ENCODE measurements at places on chromosomes 1 and 21. TPM values are rescaled to one million over a fixed set of nuclear protein-coding genes. Genes with fewer than 3 reads are reported as not detected.

The INAVA gene
- total RNA-seq: not detected

- DNase-seq: no peak
Observed at GRCh38 chr1:213327017-213327667, 276.1 kb downstream of the RPS6KC1 start.

DNA sequence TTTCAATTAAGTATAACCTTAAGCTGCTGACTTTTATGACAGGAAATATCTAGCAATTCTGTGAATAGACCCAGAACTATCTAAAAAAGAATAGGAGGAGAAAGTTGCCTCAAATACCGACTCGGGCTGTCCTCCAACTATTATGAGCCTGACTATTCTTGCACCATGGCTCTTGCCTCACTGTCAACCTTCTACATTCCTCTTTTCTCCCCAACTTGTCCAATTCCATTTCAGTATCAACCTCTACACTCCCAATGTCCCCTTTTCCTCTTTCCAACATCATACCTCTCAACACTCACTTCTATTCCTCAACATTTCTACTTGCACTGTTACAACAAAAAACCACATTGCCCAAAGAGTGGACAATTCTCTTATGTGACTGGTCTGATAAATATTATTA is 2.3 kb downstream of the ZZZ3 start:
- no peak for DNase-seq

The CA6 gene
- 0.19 TPM for total RNA-seq

- no peak for DNase-seq
Observed at GRCh38 chr1:53600001-53600400, 139.0 kb downstream of the GLIS1 start.

GRCh38 chr1:44609768-44610526 is 64.3 kb downstream of the TMEM53 start:
- no peak for DNase-seq

- DNase-seq: no peak
Observed at GRCh38 chr21:39673736-39674135, 61.0 kb downstream of the B3GALT5 start.

The SPATA45 gene
- total RNA-seq: not detected

The C1orf198 gene
- 46.0 TPM for total RNA-seq

- DNase-seq: peak; percentile 85
Observed at GRCh38 chr1:25771221-25772114, 28.5 kb upstream of the SELENON start.

DNA sequence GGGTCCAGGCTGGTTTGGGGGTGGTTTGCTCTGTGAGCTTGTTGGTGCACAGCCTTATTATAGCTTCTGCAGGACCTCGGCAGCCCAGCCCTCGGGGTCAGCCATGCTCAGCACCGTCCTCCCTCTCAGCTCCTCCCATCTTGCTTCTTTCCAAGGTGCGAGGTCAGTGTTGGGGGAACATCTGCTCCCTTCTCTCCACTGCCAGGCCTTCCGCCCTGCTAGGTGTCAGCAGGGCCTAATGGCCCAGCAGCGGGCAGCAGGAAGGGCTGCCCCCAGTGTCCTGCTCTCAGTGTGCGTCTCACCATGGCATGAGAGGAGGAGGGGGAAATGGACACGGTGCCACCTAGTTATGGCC is 36.5 kb upstream of the LRRC3 start:
- peak; percentile 9 for DNase-seq

DNA sequence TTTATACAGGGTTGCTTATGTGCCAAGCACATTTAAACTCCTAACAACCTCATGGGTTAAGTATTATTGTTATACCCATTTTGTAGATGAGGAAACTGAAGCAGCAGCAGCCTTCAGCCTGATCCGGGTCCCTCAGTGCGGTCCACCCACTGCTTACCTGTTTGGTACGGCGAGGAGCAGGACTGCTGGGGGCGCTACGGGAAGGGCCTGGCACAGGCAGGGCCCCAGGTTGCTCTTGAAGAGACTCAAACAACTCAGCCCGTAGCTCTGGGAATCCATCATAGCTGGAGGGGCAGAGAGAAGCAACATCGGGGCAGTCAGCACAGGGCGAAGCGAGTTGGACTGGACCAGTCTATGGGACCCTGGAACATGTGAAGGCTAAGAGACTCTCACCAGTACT is 9.2 kb downstream of the DENND4B start:
- DNase-seq: no peak

DNA sequence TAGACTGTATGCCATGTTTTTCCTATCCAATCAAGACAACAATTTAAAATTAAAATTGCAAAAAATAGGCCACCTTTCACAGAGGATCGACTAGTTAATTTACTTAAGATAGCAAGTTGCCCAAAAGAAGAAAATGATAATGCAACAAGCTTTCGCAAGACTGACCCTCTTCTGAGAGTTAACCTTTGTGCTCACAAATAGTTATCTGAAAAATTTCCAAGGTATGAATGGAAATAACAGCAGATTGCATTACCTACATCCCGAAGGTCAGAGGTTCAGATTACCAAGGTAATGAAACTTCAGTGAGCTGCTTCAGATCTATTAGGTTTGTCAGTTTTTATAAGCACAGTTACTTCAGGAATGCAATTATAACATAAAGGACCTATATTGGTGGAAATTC is 298.0 kb downstream of the KCTD3 start:
- DNase-seq: no peak

GRCh38 chr21:44295646-44296045 is 4.2 kb upstream of the PFKL start:
- DNase-seq: peak; percentile 68

DNA sequence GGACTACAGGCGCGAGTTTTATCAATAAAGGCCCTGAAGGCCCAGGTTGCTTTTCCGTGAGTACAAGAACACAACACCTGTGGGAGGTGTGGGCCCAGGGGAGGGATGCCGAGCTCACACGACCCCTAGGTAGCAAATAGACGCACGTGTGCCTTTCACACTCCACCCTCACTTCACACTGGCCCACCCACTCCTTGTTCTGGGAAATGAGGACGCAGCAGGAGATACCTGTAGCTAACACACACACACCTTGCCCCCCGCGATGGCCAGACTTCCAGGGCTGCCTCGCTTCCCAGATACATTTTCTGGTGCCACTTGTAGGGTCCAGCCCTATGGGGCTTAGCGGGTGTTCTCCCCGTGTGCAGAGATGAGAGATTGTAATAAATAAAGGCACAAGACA is 4.3 kb upstream of the CCDC27 start:
- no peak for DNase-seq

DNA sequence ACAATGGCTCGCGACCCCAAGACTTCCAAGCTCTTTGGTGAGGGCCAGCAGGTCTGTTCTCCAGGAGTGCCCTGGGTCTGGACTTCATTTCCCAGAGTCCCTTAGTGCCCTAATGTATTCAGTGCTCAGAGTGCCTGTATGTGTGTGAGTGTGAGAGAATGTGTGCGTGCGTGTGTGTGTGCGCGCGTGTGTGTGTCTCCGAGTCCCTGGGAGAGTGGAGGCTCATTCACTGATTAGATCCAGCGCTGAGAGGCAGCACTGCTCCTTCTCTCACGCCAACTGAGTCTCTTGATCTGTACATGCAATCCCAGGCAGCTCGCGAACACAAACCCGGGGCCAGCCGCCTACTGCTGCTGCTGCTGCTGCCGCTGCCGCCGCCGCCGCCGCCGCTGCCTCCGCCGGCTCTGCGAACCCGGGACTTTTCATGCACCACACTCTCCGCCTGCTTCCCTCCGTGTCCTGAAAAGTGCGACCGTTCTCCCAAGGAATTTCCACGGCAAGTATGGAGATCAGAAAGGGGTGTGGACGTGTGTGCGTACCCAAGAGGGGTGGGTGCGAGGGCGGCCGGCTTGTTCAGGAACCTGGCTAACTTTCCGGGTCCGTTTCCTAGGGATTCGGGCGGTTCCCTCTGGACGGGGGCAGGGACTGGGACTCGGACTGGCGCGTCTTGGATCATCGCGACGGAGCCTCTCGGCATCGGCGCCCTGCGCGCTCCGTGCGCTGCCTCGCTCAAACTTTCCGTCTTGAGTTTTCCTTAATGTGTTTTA is at the start of gene RNF220:
Gene RNF220 (plus strand): TSS at position 225 of the 767 bp plus-strand sequence.
- peak; percentile 75 for DNase-seq

- no peak for DNase-seq
Observed at GRCh38 chr1:7224081-7224534, 438.9 kb downstream of the CAMTA1 start.

- peak; percentile 92 for DNase-seq
Observed at GRCh38 chr1:44808063-44808937, at the start of gene BTBD19. TSS of gene BTBD19 (plus strand) at chr1:44808523. CDS start at chr1:44808821, 298 bp downstream.

- no peak for DNase-seq
Observed at GRCh38 chr1:2019172-2019543, at the start of gene GABRD. TSS of gene GABRD (plus strand) at chr1:2019345. CDS start at chr1:2019424, 79 bp downstream.

GRCh38 chr1:25610822-25611630 is 5.6 kb upstream of the MAN1C1 start:
- no peak for DNase-seq

DNA sequence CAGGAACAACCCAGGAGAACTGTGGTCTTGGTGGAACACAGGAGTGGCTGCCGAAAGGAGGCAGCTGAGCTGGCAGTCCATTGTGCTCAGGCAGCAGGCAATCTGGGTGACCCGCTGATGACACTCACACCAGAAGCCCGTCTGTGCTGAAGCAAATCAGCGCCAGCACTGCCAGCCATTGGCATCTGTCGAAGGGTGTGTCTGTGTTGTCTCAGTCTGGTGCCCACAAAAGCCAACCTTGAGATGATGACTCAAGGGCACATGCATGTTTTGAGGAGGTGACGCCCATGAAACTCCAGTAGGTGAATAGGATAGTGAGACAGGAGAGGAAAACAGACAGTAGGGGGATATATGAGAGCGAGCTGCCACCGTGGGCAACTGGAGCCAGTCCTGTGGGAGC is 167.3 kb downstream of the KAZN start:
- no peak for DNase-seq

DNA sequence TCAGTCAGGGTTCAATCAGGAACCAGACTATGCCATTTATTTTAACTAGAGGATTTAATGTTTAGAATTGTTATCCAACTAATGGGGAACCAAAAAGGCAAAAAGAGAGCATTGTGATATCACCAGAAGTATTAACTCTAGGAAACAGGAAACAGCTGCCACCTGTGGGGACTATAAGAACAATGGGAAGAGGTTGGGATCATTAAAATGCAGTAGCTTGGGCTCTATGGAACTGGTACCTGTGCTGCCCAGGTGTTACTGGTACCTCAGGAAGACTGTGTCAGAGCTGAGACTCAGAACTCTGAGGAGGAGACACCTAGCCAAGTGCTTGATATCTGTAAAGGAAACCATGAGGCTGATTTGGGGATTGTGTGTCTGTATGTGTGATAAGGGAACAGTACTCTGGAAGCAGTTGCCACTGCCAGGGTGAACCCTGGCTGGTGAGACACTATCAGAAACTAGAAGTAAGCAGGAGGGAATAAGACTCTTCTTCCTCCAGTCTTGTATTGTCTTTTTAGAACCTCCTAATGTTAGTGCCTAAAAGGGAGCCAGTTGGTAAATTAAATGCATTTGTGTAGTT is 49.4 kb downstream of the MAN1A2 start:
- no peak for DNase-seq

DNA sequence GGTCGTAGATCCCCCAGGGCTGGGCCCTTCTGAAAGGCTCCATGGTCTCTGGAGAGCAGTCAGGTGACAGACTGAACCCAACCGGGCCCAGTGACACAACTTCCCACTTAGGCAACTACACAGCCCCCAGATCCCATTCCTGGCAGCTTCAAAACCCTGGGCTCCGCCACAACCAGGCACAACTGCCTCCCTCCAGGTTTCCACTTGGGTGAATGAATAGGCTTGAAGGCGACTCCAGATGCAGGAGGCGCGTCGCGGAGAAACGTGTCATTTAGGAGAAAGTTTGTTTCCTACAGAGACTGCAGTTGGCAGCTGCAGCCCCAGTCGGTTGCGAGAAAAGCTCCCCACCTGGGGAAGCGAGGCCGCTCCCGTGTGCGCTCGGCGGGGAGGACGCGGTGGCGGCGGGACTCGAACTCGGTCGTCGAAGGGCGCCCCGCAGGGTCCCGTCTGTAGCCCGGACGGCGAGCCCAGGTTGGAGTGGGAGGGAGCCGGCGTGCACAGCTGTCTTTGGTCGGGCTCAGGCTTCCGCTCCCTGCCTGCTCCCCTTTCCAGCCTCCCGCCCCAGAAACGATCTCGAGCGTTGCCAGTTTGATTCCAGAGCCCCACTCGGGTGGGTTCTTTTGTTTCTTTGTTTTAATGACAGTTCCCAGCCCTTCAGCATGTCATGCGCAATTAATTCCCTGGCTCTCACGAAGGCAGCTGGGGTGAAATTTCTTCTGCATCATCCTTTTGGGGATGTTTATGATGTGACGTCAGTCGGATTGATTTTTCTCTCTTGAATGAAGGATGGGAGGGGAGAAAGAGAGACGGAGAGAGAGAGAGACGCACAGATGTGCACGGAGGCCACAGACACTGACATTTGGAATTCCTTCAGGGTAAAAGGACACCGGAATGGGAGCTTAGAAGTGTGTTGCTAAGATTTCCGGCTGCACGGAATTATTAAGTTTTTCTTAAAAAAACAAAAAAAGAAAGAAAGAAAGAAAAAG is 862 bp upstream of the SGIP1 start:
- peak; percentile 70 for DNase-seq

The AGO3 gene
- 12.0 TPM for total RNA-seq

DNA sequence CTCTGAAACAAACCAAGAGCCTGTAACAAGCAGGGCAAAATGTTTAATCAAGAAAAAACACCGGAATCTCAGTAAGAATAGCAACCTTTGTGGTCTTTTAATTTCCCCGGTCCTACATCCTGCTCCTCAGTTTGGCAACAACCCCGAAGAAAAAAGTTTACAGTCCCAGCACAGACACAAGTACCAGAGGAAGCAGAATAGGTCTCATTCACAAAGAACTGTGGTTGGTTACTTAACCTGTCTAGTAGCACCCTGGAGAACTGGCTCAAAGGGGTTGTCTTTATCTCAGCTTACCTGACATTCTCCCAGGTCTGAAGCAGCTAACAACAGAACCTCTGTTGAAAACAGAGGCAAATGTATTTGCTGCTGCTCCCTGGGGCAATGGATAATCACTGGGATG is 399.3 kb downstream of the AJAP1 start:
- no peak for DNase-seq

DNA sequence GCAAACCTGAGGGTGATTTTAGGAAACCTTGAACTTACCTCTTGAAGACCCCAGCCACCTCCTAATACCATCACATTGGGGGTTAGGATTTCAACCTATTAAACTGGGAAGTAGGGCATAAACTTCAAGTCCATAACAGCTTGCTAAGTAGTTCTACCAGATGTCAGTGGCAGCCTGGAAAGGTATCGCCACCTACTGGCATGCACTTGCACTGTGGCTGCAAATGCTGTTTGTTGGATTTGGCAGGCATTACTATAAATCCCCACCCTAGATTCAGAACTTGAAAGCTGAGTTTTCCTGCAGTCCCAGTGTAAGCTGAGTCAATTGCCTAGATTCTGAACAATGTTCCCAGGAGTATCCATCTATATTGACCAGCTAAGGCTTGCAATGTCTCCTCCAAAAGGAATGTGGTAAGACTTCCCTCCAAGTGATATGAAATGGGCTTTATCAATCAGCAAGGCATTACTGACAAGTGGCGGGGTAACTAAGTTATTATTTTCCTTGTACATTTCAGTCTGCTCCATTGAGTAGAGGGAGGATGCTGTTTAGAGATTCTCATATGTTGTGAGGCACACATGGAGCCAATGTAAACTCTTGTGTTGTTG is 474.5 kb downstream of the PTPRC start:
- no peak for DNase-seq
